ENCODE measurements at places on chromosomes 5 and 9.

DNA sequence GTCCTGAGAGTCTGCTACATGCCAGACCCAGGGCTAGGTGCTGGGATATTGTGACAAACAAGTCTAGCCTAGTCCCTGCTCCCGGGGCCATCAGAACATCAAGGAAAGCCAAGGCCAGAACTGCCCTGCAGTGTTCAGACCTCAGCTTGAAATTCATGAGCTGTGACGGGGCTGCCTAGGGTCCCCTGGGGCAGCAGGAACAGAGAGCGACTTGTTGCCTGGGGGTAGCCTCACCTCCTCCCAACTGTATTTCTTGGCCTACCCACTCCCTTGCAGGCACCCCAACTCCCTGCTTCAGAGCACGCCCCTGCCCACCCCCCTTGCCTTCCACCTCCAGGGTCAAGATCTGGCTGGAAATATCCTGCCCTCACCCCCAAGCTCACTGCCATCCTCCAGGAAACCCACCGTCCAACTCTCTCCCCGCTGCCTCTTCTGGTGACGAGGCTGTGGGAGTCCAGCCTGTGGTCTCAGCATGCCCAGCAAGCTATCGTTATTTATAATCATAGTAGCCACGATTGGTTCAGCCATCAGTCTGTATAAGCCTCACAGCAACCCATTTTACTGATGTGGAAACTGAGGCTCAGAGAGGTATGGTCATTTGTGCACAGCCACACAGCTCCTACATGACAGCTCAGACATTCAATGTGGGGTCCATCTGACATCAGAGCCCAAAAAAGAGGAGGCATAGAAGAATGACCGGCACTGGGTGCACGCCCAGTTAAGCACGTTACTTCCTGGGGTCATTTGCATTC is 10.7 kb downstream of the DNM1 start:
- DNase-seq = no peak

DNA sequence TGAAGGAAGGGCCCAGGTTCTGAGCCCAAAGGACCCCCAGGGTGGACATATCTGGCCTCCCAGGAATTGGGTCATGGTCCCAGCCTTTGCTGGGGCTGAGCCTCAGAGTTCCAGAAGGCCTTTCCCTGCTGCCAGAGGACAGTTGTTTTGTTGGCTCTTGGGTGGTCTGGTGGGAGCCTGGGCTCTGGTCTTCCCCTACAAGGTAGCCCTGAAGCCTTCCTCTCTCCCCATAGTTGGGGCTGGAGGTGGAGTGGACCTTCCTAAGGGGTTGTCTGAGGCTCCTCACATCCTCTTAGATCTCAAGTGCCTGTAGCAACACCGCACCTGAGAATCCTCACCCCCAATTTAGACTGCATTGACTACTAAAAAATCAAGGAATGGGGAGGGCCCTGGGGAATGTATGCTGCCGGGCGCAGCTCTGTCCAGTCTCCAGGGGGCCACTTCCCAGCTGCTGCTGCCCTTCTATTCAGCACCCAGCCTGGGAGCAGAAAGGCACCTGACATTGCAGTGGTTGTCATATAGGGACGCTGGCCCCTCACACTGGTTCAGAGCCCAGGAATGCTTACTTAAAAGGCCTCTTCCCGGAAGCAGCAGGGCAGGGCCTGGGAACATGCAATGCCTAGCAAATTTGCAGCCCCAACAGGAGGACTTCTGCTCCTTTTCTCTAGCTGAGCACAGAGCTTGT is 66.4 kb downstream of the IL31RA start:
- DNase-seq = no peak

- no peak for DNase-seq
Observed at GRCh38 chr5:126129431-126129830, 293.8 kb upstream of the GRAMD2B start.

GRCh38 chr9:93967020-93967803 is 12.1 kb upstream of the BARX1 start:
- DNase-seq = no peak

DNA sequence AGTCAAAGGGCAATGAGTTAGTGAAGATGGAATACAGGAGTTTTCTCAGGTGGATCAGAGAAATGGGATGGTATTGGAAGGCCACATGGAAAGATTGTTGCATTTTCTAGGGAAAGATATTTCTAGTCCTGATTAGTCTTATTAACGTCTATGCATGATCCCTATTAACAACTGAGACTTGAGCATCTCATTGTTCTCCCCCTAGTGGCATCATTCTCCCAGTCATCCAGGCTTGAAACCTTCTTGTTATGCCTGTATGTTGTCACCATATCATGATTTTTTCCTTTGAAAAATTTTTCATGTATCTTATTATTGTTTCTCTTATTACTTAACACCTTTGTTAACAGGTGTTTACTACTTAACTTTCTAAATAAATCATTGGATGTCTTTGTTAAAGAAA is 34.4 kb downstream of the KIF2A start:
- DNase-seq = no peak

DNA sequence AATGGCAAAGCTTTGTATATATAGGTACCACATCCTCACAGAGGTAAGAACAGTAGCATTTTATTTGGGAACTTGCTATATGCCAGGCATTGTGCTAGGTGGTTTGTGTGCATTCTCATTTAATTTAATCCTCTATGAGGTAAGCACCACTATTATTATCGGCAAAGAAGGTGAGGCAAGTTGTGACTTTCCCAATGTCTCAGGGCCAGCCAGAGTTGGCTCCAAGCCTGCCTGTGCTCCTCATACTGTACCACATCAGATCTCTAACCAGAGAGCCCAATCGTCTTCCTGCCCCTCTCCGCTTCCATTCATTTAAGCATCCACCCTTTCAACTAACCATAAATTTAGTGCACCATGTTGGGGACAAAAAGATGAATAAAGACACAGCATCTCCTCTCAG is 55.1 kb downstream of the NIPSNAP3B start:
- no peak for DNase-seq

DNA sequence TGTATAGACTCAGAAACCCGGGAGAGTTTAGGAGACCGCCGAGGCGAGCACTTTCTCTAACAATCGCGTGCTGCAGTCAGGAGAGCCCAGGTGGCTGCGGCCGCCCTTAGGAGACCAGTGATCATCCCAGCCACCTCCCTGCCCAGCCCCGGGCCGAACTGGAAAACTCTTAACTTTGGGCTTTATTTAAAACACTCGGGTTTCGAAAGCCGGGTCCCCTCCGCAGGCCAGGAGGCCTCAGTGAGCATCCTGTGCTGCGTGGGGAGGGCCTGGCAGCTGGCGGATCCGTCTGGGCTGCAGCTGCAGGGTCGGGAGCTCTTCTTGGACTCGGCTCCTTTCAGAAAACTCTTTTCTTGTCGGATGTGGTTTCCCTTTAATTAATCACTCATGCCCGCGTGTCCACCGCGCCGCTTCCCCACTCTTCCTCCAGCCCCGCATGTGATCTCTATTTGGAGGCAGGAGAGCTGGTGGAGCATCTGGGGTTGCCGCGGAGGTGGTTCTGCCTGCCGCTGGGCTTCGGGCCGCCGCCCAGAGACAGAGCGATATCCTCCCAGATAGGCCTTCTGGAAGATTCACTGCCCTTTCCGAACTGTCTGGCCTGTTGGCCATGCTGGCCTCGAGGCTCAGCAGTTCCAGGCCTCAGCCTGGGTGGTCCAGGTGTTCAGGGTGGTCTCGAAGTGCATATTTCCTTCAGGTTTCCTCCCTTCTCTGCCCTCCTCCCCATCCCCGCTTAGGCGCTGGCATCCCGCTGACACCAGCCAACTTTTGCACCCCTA is 59.5 kb downstream of the TMEM174 start:
- DNase-seq = no peak

GRCh38 chr5:178209334-178210072 is 5.2 kb downstream of the HNRNPAB start:
- no peak for DNase-seq

DNA sequence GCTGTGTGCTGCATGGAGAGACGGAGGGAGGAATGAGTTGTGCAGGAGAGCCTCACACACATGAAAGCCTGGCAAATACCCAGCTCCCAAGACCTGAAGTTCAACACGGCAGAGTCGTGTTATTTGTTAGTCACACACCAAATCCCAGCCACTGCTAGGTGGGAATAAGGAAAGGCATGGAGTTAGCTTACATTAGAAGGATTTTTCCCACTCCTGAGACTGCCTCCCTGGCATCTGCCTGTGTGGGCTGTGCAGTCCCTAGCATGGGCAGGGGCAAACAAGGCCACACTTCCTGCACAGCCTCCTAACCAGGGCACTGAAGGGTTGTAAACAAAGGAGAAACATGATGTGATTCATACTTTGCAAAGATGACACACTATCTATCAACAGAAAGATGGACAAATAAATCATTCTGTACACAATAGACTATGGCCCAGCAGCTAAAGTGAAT is 306.8 kb downstream of the SPOCK1 start:
- DNase-seq = no peak

DNA sequence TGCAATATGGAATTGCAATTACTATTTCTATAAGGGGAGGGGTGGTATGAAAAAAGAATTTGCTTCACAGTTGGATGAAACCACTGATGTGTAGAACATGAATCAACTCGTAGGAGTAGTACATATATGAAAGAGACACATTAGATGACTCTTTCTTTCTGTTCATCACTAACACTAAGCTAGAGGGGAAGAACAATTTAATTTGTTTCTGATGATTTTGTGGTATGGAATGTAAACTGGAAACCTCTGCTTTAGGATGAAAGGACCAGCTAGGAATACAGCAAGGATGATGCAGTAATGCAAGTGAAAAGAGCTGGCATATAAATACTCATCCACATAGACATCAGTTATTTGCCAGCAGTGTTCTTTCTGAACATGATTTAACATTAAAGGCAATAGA is 113.4 kb downstream of the PAPPA start:
- DNase-seq = no peak

DNA sequence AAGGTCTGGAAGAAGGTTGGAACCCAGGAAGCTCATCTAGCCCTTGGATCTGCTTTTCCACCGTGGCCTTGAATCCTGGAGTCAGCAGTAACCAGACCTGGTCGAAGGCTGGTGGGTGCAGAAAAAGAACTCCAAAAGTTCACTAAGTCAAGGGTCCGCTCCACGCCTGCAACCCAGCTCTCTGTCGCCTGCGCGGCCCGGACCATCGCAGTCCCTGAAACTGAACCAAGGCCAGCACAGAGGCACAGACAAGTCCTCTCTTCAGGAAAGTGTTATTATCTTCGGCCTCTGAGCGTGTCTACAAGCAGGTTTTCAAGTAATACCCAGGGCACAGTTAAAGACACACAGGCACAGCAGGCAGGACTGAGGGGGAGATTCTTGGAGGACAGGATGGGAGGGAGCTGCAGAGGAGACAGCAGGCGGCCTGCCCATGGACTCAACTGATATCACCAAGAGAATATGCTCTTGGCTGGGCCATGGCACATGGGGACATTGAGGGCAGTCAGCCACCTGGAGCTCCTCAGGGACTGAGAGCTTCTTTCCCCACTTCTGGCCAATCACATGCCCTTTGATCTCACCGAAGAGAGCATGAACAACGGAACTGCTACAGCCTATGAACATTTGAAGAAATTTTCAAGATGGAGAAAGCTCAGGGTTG is 45.8 kb upstream of the SEMA4D start:
- no peak for DNase-seq

DNA sequence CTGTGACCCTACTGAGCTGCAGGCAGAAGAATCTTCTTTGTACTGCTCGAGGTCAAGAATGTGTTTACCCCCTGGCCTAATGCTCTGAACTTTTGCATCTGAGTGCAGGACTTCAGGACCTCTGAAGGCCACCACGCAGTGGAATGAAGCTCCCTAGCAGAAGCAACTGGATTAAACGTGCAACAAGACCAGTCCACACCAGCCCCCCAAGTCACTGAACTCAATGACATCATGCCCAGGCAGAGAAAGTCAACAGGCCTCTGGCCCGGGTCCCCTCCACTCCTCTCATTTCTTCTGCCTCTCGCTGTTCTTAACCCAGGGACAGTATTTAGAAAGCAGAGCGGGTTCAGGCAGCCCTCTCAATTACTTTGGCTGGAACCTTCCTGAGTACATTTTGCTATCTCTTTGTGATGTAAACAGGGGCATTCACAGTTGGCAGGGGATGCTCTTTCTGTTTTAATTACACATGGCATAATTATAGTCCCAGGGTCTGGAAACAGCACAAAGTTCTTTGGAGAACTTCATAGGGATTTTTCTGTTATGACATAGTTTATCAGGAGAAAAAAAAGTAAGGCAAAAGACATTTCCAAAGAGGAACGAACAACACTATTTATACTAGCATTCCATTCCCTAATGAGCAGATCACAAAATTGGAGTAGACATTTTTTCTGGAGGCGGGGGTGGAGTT is 108.2 kb upstream of the SPATA31D4 start:
- no peak for DNase-seq

DNA sequence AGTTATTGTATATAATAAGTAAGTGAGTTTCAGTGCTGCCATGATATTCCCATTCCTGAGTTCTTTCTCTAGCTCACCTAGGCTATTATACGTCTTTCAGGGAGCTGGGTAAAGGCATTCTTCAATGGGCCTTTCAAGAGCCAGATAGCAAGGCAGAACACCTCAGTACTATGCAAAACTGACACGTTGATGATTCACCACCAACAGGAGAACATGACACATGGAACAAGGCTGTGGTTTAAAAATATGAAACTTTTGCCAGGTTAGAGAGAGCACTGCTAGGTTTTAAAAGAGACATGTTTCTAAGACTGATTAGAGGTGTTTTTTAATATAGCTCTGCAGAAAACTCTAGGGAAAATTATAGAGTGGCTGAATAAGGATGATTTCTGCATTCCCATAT is 95.9 kb downstream of the UGCG start:
- DNase-seq = no peak

- DNase-seq = no peak
Observed at GRCh38 chr5:6827526-6828219, 114.4 kb downstream of the TENT4A start.

GRCh38 chr5:174172152-174172551 is 126.6 kb downstream of the NSG2 start:
- no peak for DNase-seq

- DNase-seq = no peak
Observed at GRCh38 chr5:84437673-84438315, 53.1 kb upstream of the EDIL3 start.

DNA sequence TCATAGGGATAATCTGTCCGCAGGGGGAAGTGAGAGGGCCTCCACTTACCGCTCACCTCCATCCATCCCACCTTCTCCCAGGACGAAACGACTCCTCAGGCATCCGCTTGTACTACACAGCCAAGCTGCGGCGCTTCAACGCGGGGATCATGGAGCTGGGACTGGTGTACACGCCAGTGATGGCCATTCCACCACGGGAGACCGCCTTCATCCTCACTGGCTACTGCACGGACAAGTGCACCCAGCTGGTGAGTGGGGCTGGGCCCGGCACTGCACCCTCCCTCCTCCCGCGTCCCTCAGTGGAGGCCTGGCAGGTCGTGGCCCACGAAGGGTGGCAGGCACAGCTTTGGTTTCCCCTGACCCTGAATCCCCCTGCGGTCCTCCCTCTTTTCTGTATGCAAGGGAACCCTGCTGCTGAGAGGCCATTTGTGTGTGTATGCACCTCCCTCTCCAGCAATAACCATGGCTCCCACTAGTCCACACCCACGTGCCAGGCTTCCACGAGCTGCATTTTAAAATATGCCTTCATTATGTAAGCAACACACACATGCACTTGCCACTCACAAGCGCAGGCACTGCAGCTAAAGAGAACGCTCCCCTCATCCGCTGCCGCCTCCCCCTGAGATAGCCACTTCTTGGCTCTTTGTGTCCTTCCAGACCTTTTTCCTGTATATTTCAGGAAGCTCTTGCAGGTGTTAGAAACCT is 11.8 kb downstream of the DBH start:
- DNase-seq = no peak
